CD4-positive, alpha-beta memory T cell (primary cell): ENCODE measurements at places on chromosomes 1 and 21. TPM values are rescaled to one million over a fixed set of nuclear protein-coding genes. Genes with fewer than 3 reads are reported as not detected.

Gene SELE
- not detected for total RNA-seq

Gene CLDN14
- total RNA-seq, result not detected

Gene BARHL2
- not detected for total RNA-seq

Gene ZNF683
- total RNA-seq, result not detected

Gene COL6A1
- 5.2 TPM for total RNA-seq

Gene FAM110D
- not detected for total RNA-seq

Gene PTAFR
- total RNA-seq, result 1.7 TPM

Gene TENT5C
- 13.9 TPM for total RNA-seq

Gene SPRR5
- not detected for total RNA-seq

Gene NIBAN1
- 42.8 TPM for total RNA-seq

Gene SERTAD4
- total RNA-seq, result not detected

Gene PLCH2
- total RNA-seq, result 31.6 TPM

Gene DMRTA2
- not detected for total RNA-seq

Gene TMEM79
- 14.7 TPM for total RNA-seq

Gene OLIG2
- total RNA-seq, result not detected

Gene C1orf141
- total RNA-seq, result not detected

Gene ERICH3
- total RNA-seq, result not detected

Gene NPR1
- not detected for total RNA-seq

Gene RBP7
- total RNA-seq, result not detected

Gene OR2AK2
- 0.35 TPM for total RNA-seq

Gene CNKSR1
- 4.5 TPM for total RNA-seq

Gene OR2T35
- not detected for total RNA-seq

Gene CD34
- 0.03 TPM for total RNA-seq

Gene B3GALT2
- total RNA-seq, result 15.1 TPM
